ENCODE measurements at places on chromosomes 13 and 19.

GRCh38 chr13:84658491-84659358 lies 776.5 kb upstream of the SLITRK1 start:
- no peak for DNase-seq

- no peak for DNase-seq
These were observed 2.1 kb downstream of the MAP2K2 start for GRCh38 chr19:4121815-4122214.

- DNase-seq: no peak
These were observed at the start of gene EDNRB for GRCh38 chr13:77918391-77919245. EDNRB (minus strand) TSS chr13:77918831; CDS start chr13:77918573, 258 bp downstream.

DNA sequence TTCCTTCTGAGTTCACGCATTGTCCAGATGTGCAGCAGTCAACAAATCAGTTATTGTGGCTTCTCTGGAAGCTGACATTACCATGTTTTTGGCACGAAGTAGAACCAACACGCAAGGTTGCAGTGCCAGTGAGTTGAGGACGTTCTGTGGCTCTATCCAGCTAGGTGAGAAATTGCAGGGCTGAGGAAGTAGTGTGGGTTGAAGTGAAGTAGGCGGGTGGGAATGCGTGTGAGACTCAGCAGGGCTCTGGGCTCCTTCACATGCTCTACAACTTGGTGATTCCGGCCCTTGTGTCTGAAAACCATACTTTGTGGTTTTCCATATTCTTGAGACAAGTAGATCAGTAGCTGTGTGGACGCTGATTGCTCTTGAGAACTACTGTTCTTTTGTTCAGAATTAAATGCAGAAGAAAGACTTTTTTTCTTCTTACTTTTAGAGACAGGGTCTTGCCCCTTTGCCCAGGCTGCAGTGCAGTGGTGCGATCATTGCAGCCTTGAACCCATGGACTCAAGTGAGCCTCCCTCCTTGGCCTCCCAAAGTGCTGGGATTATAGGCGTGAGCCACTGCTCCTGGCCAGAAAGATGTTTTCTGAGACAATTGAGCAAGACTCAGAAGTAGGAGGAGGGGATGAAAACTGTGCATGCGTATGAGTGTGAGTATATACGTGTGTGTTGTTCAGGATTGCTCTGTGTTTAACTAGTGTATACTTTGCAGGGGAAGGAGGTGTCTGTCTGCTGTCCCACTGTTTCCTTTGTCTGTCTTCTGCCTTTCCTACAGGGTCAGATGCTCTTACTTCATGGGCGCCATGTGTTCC lies 46.2 kb downstream of the GATAD2A start:
- DNase-seq: no peak

Measured in tibial artery (tissue), 4 donors.